ENCODE measurements at places on chromosomes 13 and 19.

DNA sequence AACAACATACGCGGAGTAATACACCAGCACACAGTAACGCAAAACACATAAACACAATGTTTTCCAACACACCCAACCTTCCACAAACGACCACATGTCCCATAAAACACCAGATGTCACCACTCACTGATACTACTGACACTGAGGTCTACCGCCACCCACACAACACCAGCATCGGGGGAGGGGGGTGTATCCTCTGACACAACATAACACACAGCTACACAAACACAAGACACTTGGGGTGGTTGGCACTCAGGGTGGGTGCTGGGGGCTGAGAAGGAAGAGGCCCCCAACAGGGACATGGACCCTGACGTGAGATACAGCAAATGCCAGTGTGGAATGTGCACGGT lies 1.5 kb upstream of the KCNN4 start:
- DNase-seq = no peak

- peak; percentile 85 for DNase-seq
Measured at GRCh38 chr19:7944177-7944761, 803 bp upstream of the TIMM44 start.

GRCh38 chr19:41218615-41219507 lies at the start of gene AXL:
AXL (plus strand) TSS chr19:41219223; CDS start chr19:41219393, 170 bp downstream.
- no peak for DNase-seq

GRCh38 chr13:106536244-106537034 lies 977 bp upstream of the EFNB2 start:
- peak; percentile 93 for DNase-seq

GRCh38 chr19:16566161-16566560 lies 6.1 kb downstream of the SLC35E1 start:
- no peak for DNase-seq

DNA sequence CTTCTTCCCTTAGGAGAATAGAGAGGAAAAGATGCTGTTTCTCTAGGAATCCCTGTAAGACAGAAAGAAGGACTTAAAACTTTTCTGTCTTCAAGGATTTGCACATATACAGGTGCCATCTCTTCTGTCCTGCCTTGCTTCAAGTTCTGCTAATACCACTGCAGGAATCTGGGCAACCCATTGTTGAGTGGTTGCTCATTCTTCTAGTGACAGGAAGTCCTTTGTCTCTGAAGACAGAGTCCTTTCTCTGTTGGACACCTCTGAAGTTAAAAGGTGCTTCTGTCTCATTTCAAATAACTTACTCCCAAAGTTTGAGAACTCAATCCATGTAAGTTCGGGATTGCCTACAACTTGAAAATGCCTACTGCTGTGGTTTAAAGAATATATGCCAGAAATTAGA lies 114.4 kb upstream of the TMTC4 start:
- DNase-seq = no peak

- DNase-seq = peak; percentile 70
Measured at GRCh38 chr19:42401365-42402303, 11.5 kb upstream of the CNFN start.

DNA sequence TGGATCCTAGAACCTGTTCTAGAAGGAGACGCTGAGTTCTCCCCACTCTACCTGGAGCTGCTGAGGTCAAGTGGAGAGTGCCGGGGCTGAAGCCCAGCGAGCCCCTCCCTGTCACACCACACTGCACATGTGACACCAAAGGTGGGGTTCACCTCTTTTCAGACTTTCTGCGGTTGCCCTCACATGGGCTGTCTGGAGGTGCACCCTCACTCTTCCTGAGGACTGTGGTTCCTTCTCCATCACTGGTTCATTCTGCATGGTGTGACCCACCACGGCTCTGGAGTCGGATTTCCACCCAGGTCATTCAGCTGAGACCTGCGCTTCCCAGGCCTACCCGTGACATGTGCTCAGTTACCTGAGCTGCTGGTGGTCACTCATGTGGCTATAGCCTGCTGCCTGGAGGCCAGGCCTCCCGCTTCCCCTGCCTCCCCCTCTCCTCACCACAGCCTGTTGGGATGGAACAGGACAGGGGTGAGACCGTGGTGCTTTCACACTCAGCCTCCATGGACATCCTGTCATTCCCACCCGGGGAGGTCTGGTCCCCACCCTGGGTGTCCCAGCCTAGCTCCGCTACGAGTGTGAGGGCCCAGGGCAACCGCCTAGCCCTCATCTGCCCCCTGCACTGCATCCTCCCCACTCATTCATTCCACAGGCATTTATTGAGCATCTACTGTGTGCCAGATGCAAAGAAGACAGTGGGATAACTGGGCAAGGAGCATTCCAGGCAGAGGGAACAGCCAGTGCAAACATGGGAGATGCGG lies 605 bp upstream of the A1BG start:
- DNase-seq = no peak

- no peak for DNase-seq
Measured at GRCh38 chr13:96935901-96936300, 58.4 kb downstream of the OXGR1 start.

GRCh38 chr19:35315883-35316282 lies 13.1 kb upstream of the CD22 start:
- DNase-seq = no peak

DNA sequence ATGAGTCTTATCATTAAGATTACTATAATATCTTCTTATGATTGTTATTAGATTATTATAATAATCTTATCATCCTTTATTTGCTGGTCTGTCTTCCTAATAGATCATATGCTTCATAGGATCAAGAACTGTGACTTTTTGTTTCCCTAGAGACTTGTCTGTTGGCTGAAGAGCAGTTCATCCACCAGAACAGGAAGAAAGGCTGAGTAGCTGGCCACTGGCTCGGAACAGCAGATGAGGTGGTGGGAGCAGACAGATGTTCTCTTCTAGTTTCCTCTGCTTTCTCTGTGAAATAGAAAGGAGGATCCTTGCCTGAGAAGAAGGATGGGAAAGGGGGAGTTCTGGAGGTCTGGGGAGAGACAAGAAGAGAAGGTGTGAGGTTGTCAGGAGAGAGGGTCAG lies 120.0 kb downstream of the CCNA1 start:
- DNase-seq = no peak

GRCh38 chr13:47112205-47112902 lies 215.5 kb upstream of the HTR2A start:
- DNase-seq = no peak

GRCh38 chr13:49627831-49628652 lies at the start of gene ARL11:
ARL11 (plus strand) TSS chr13:49628507; CDS start chr13:49630448, 1,941 bp downstream.
- no peak for DNase-seq

DNA sequence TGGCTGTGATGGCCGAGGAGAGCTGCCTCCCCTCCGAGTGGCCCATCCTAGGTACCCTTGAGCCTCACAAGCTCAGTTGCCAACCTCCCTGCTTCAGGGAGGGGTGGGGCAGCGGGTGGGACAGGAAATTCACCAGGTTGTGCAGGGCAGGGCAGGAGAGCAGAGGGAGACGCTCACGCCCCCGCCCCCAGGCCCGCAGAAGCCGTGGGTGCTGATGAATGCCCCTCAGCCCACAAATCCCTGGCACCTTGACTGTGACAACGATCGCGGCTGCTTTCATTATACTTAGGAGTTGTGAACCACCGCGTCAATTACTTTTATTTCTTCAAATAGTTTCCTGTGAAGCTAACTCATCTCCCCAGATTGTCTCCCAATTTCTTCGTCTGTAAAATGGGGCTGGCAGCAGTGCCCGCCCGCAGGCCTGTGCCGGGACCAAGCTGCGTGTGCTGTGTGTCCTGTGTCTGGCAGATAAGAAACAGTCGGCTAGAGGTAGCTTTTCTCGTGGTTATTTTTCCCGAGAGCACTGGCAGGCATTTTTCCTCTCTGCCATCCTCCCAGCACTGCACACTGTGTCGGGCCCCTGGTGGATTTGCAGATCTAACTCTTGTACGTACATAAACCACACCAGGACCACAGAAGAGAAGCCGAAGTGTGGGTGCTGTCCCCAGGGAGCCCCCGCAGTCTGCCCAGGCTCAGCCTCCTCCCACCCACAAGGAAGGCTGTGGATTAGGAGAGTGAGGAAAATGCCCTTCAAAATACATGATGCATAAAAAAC lies 7.9 kb upstream of the RASA3 start:
- DNase-seq = no peak

GRCh38 chr13:93217721-93218261 lies 8.8 kb upstream of the GPC6 start:
- no peak for DNase-seq

- no peak for DNase-seq
Measured at GRCh38 chr13:45194081-45194939, 6.5 kb downstream of the KCTD4 start.

GRCh38 chr13:71017607-71018006 lies 849.4 kb downstream of the DACH1 start:
- no peak for DNase-seq

- DNase-seq = no peak
Measured at GRCh38 chr13:36528105-36528504, 95.8 kb downstream of the CCNA1 start.

- no peak for DNase-seq
Measured at GRCh38 chr13:105805892-105806627, 729.4 kb downstream of the EFNB2 start.

DNA sequence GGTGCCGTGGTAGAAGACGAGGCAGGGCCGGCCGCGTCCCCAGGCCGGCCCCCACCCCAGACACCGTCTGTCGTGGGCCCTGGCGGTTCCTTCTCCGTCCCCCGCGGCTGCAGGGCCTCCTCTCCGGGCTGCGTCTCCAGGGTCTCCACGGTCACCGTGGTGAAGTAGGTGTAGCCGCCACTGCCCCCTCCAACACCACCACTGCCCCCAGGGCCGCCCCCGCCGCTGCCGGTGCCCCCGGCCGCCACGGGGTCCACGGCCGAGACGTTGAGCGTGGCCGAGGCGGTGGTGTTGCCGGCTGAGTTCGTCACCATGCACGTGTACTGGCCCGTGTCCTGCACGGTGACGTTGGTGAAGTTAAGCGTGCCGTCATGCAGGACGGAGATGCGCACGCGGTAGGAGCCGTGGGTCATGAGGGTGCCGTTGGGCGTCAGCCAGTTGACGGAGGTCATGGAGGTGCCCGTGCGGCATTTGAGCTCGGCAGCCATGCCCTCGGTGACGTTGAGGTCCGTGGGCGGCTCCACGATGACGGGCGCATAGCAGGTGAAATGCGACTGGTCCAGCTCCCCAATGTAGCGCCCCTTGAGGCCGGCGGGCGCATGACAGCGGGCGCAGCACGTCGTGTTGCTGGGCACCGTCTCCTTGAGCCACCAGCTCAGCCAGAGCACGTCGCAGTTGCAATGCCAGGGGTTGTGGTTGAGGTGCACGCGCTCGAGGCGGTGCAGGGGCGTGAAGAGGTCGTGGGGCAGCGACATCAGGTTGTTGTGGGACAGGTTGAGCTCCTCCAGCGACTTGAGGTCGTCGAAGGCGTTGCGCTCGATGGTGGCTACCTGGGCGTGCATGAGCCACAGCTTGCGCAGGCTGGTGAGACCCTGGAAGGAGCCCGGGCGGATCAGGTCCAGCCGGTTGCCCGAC lies 4.6 kb upstream of the ASPDH start:
- DNase-seq = no peak

DNA sequence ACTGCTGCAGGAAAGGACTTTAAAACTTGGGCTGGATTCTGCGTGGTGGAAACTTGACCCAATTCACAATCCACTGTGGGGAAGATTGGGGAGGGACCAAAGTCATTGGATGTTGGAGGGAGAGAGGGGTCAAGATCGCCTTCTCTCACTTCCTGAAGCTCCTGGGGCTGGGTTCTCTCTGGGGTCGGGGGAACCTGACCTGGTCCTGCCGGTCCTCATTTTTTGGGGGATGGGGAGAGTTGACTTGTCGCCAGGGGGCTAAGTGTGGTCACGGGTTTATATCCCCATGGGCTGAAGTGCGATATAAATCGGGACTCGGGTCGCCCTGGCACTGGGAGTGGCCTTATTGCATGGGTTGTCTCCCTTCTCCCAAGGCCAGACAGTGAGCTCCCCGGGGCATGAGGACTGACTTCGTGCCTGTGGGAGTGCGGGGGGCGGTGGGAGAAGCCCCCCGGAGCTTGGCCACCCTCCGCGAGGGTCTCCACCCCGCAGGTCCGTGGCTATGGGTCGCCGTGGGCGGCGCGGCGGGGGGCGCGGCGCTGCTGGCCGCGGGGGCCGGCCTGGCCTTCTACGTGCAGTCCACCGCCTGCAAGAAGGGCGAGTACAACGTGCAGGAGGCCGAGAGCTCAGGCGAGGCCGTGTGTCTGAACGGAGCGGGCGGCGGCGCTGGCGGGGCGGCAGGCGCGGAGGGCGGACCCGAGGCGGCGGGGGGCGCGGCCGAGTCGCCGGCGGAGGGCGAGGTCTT lies 6.3 kb downstream of the ICAM5 start:
- no peak for DNase-seq

- DNase-seq = peak; percentile 53
Measured at GRCh38 chr13:62357887-62358645, 942.4 kb upstream of the PCDH20 start.

DNA sequence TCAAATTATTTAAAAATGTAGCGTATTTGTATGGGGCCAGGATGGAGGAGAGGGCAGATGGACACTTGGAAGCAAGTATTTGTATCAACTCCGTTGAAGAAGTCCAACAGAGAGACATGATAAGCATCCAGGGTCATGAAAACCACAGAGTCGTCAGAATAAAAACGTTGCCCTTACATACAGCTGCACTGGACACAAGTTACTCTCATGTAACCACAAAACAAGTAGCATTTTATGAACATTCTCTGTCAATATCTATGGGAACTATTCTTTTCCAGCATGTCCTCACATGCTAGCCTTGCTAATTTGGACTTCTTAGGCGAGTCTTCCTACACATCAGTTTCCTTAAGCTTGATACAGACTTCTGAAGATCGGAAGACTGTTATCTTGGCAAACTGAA lies 35.0 kb downstream of the EFNB2 start:
- DNase-seq = no peak

- DNase-seq = no peak
Measured at GRCh38 chr19:30061223-30062064, 119.4 kb downstream of the URI1 start.

- no peak for DNase-seq
Measured at GRCh38 chr19:46786236-46787039, 2.0 kb downstream of the SLC1A5 start.

DNA sequence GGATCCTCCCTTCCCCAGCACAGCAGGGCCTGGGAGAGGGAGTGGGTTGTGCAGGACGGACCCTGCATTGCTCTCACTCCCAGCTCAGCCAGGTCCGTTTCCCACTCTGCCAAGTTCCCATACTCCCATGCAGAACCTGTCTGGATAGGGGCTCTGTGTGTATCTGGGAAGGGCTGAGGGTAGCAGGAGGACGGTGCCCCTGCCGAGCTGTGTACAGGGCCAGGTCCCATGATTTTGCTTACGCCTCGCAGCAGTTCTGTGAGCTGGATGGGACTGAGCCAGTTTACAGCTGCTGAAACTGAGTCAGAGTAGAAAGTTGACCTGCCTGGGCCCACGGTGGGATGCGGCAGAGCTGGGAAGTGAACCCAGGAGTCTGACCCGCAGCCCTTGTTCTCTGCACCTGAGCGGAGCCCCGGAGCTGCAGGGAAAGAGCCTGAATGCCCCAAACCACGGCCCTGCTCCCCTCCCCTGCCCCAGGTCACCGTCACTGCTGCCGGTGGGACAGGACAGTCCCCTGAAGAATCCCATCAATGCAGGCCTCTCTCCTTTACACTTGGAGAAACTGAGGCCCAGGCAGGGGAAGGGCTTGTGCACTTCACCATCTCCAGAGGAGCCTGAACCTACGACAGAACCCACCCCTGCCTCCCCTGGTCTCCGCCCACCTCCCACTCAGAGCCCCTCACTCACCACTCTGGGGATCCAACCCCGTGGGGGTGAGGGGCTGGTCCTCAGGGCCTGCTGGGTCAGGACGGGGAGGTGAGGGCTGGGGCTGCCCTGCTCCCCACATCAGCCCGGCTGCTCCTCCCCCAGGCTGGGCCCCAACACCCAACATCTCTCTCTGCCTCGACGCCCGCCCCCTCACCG lies 3.5 kb downstream of the LILRB5 start:
- no peak for DNase-seq
